Suprapubic skin (tissue), 4 donors: ENCODE measurements at places on chromosomes 16 and 17.

DNA sequence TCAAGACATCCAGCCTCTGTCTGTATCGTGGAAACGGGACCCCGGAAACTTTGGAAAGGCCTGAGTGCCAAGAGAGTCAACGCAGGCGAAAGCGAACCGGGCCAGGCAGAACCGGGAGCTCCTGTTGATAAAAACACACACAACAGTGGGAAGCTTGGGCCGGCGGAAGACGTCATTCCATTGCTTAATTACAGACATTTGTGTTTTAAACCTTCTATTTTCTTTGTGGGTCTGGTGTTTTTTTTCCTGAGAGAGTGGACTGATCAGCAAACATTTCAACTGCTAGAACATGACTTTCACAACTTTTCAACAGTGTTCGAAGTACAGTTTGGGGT lies 878 bp upstream of the RNF157 start:
- DNase-seq: peak; percentile 67

DNA sequence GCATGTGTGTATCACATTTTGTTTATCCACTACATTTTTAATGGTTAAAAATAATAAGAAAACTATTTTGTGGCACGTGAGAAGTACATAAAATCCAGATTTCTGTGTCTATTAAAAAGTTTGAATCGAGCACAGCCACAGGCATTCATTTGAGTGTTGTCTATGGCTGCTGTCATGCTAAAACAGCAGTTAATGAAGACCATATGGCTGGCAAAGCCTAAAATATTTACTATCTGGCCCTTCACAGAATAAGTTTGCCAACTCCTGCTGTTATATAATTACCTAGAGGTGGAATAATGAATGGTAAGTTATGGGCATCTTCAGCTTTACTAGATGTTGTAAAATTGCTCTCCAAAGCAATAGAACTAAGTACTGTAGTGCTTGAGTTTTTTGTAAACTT lies 30.5 kb downstream of the TMEM98 start:
- DNase-seq: no peak

DNA sequence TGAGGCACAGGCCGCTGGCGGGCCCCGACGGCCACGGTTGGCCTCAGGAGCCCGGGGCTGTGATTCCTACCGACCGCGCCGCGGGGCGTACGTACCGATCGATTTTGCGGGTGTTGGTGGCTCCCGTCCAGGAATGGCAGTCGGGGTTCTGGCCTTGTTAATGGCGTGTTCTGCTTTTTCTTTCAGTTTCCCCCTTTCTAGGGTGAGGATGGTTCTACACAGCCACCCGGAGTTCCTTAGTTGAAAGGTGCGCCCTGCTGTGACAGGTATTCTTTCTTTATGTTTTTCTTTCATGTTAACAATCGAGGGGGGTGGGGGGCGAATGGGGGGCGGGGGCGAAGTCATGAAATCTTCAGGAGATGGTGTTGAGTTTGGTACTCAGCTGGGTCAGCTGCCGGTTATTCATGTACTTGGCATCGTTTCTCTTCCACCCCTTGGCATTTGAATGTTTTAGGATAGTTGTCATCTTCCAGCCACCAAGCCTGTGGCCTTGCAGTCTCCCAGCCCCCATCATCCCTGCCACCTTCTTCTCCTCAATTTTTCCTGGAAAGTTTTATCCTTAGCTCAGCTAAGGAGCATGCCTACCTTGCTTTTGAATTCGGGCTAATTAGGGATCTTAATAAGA lies 802 bp downstream of the CYLD start:
- no peak for DNase-seq

DNA sequence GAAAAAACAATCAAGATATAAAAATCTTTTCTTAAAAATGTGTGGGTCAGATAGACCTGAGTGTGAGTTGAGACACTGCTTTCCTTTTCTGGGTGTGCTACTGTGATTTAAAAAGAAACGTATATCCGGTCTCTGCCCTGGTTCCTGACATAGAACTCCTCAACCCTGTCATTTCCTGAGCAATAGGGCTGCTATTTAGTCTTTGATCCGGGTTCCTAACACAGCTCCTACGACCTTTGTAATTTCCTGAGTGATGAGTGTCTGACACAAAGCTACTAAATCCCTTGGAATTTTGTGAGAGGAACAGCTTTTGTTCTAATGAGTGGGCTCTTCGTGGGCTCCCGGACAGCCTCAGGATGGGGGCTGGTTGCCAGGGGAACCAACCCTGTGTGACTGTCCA lies 93.9 kb upstream of the FA2H start:
- no peak for DNase-seq

- DNase-seq: no peak
These were observed 211.4 kb downstream of the BCAS3 start for GRCh38 chr17:60888812-60889709.

DNA sequence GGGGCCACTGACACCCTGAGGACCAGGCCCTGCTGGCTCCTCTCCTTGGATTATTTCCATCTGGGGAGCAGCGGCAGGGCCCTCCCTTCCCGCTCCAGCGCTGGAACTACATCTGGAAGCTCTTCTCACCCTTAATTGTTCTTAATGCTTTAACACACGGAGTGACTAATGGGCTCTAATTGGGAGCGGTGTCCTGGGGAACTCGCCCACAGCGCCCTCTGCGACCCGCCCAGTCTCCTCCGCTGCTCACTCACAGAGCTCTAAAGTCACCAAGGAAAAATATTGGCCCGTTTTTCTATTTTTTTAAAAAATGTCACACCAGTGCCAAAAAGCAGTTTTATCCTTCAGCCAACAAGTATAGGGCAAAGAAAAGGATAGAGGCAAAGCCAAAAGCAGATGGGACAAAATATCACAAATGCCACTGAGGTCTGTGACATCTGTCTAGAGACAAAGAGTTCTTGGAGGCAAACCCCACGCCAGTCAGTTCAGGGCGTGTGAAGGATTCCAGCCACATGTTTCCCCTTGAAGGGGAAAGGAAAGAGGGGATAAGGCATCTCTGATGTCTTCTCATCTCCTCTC lies 134.7 kb downstream of the RBFOX3 start:
- no peak for DNase-seq

GRCh38 chr17:20173091-20173490 lies 163.9 kb downstream of the SPECC1 start:
- DNase-seq: no peak

DNA sequence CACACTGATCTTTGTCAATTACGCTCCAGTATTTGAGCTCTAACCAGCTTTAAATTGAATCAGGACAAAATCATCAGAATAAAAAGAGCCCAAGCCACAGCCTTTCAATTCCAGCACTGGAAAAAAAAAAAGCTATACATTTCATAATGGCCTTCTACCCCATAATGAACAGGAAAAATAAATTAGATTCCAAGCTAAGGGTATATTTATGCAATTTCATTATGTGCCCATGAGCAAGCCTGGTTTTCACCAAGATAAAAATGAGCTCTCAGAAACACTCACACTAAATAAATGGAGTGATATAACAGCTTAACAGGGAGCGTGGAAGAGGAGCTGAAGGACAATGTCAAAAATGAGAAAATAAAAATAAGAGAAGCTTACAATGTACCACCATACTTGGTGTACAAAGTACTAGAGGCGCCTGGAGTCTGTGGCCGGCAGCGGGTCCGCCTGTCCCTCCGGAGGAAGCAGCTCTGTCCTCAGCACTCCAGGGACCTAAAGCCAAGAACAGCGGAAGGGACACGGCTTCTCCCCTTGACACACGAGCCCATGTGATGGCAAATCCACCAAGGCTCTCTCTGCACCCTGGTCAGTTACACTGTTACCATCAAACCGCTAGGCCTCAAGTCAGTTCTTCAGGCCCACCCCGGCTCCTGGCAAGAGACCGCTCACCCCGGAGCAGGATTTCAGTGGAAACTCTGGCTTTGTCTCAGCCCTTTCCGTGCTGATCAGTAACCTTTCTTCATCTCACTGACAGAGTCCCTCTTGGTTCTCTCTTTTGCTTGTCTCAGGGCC lies 69.6 kb downstream of the RBFOX3 start:
- no peak for DNase-seq

DNA sequence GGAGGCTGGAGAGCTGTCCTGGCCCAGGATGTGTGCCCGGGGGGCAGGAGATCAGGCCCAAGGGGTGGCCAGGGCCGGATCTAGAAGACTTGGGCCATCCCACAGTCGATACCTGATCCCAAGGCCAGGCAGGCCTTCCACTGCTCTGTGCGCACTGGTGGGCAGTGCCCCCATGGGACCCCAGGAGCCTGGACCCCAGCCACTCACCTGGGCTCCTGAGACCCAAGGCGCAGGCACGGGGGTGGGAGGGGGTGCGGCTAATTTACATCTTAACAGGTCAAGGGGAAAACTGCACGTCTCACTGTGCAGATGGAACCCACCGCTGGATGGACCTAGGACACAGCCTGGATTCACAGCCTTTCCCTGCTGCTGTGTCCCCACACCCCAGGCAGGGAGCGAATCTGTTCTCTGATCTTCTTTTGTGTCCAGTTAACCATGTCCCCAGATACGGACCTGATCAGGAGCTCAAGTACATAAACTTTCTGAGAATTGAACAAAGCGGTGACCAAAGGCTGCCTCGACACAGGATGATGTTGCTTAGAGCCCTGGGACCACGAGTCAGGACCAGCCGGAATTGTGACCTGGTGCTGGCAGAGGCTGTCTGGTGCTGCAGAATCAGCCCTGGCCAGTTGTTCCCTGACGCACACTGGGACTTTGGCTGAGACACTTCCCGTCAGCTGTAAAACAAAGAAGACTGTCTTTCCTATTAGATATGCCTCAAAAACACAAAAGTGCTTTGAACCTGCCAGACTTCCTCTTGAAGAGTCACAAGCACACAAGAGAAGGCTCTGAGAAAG lies 60.6 kb downstream of the TNFRSF13B start:
- no peak for DNase-seq

DNA sequence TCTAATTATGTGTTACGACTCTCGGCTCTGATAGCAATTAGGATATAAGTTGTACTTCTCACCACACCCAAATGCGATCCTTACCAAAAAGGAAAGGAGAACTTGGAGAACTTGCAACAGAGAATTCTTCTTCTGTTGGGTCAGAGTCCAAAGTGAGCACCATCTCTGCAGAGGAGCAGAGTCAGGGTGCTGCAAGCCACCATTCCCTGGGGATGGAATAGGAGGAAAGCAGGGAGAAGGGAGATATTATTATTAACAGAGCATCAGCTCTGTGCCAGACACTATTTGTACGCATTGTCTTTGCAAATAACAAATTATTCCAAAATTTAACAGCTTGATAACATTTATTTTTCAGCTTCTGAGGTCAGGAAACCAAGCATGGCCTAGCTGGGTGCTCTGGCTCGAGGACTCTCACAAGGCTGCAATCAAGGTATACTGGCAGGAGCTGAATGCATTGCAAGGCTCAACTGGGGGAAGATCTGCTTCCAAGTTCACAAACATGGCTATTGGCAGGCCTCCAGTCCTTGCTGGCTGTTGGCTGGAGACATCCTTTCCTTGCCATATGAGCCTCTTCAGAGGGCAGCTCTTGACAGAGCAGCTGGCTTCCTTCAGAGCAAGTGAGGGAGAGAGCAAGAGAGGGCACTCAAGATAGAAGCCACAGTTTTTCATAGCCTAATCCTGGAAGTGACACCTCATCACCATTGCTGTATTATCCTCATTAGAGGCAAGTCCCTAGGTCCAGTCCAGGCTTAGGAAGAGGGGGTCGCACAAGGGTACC lies 296.2 kb upstream of the CDH5 start:
- DNase-seq: no peak

GRCh38 chr17:46876926-46877325 lies 25.5 kb downstream of the WNT9B start:
- no peak for DNase-seq

DNA sequence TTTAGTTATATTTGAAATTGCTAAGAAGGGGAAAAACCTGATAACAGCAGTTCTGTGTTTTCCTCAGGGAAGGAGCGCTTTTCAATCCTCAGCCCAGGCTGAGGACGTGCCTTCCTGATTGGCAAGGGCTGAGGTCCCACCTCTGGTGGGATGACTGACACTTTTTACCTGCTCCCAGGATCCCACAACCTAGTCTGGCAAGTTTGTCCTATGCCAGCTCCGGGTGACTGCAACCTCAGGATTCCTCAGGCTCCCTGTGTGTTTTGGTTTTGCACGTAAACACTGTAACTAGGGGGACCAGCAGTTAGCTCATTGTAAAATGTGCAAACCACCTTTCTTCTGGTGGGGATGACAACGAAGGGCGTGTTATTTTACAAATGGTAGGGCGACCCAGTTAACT lies 7.5 kb downstream of the MARCHF10 start:
- DNase-seq: no peak

DNA sequence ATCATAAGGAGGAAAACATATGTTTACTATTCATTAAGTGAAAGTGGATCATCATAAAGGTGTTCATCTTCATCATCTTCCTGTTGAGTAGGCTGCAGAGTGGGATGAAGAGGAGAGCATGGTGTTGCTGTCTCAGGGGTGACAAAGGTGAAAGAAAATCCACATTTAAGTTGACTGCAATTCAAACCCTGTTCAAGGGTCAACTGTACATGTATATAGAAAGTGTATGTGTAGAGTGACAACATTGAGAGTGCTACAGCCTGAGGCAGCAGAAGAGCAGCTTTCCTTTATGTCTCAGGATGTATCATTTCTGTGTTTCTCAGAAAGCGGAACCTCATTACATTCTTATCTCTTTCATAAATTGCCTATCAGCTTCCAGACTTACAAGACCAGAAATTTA lies 17.2 kb downstream of the ORC6 start:
- DNase-seq: no peak

DNA sequence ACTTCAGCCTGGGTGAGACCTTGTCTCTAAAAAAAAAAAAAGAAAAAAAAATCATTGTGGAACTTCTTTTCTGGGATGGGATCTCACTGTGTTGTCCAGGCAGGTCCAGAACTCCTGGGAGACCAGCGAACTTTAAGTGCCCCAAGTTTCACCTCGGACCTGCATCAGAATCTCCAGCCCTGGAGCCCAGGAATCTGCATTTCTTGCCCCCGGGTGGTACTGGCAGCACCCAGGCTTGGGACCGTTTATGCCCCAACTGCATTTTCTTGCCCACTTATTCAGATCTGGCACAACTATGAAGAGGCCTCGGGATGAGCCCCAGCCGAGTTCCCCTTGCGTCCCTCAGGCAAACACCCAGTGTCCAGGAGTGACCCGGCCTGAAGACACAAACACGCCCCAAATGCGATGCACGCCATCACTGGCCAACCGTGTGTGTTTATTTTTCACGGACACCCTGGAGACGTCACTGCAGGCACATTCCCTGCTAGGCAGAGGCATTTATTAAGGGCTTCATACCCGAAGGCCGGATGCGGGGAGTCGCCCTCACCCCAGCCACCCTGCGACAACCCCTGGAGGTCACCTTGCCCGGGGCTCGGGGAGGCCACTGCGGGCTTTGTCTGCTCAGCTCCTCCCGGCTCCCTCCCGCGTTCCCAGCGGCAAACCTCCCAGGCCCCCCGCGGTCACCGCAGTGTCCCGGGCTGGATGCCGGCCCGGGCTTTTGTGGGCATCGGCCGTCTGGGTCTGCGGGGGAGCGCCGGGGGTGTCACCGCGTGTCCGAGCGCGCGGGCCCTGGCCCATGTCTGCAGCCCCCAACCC lies 684 bp upstream of the SPIRE2 start:
- DNase-seq: no peak
